MG63 (cell line): ENCODE measurements at places on chromosomes 16 and 17. TPM values are rescaled to one million over a fixed set of nuclear protein-coding genes. Genes with fewer than 3 reads are reported as not detected.

Gene KLHL10
- not detected in 2 replicates for total RNA-seq

Gene TPPP3
- not detected in 2 replicates for total RNA-seq

Gene MAPK7
- 2.8 and 10.1 TPM in 2 replicates for total RNA-seq

Gene ASB16
- total RNA-seq: not detected in 2 replicates

Gene ETV4
- total RNA-seq: 2.4 and 4.5 TPM in 2 replicates
